ENCODE measurements at places on chromosomes 6 and 20.
A peak's percentile ranks its signal among the peaks of the same experiment; 100 is the strongest.

- DNase-seq: no peak
These were observed 22.3 kb downstream of the CAPN11 start for GRCh38 chr6:44180886-44181285.

DNA sequence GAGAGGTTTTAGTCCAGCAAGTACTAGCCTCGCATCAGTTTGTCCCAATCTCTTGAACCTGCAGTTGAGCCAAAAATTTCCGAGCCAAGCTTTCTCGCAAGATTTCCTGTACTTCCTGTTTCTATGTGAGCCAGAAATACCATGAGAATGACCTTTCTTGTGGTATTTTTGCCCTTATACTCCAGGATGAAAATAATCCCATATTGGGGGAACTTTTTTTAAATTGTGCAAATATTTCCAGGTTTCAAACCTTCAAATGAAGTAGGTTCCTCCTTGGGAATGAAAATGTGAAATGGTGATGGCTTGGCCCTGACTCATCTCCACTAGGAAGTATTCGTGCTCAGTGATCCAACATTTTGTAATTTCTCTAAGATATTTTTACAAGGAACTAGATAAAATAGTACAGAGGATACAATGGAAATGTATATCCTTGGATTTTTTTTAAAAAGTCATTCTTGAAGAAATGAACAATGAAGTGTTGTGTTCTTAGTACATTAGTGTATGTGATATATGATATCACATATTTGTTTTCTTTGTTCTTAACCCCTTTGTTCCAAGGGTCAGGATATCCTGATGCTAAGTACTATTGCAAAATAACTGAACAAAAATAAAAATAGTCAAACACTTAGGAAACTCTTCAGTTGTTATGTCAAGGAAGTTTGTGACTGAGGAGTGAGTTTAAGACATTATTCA lies 184.0 kb downstream of the PDE7B start:
- no peak for DNase-seq

DNA sequence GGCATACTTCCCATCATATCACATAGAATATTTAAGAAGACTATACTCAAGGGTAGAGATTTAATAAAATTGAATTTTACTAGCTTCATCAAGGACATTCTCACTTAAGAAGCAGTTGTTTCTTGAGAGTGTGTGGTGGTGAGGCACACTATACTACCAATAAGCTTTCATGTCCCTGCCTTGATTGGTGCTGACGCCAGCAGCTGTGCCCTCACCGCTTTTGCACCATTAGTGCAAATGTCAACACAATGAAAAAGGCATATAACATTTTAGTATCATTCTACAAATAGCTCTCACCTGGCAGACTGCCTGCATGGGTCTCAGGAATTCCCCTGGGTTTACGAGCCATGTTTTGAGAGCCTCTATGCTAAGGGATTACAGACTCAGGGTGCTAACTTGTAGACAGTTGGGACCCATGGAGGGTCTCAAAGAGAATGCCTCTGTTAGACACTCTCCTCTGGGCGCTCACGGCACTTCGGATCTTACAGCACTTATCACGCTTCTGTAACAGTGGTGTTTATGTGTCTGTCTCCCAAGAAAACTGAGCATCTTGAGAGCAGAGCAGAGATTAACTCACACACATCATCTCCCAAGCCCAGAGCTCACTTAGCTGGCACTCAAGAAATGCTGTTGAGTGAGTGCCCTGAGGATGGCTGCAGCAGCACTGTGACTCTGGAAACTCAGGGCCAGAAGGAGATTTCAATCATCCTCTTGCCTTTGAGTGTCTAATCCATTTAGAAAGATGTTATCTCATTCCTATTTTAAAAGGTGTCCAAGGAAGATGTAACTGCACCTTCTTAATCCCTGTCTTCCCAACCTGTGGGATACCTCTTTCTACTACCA lies 143.3 kb upstream of the GPR6 start:
- no peak for DNase-seq

DNA sequence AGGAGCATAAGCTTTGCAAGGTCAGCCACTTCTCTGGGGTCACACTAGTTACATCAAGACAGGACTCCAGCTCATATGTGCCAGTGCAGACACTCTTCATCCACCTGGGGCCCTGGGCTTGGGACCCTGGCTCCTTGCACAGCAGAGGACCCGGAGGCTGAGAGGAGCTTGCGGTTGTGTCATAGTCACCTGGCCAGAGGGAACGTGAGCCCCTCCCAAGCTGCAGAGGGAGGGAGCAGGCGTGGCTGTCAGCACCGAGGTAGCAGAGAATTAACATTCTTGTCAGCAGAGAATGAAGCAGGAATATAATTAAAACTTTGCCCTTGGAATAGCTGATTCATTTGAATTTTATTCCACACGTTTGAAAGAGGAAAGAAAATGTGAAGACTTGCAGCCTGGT lies 36.8 kb downstream of the BCAS4 start:
- DNase-seq: no peak

DNA sequence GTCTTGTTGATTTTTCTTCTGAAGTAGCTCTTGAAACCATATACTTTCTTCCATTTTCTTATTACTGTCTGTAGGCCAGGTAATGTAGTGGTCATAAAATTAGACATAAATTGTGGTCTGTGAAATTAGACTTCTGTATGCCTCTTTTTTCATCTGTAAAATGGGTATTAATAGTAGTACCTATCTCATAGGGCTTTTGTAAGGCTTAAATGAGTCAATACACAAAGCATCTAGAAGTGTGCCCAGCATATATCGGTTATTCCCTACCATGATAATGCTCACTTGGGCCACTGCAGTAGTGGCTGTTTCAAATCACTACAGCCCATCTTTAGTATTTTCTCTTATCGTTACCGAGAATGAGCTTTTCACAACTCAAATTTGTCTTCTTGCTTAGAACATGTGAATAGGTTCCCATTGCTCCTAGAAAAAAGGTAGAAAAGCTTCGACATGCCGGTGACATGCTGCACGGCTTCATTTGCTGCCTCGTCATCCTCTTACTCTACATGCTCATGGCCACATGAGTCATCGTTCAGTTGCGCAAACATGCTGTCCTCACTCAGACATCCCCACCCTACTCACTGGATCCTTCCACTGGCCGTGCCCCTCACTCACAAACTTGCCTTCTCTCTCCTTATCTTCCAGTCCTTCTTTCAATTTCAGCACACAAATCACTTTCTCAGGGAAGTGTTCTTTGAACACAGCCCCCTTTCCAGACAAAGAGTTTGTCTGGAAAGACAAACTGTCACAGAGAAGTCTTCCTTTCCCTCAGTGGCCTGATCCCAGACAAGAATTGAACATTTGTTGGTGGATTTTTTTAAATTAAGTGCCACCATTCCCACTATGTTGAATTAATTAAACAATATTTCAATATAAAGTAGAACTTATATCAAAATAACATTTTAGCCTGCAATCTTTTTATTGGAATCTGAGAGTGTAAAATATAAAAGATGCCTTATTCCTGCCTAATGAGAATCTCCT lies 32.2 kb upstream of the ERVFRD-1 start:
- no peak for DNase-seq

- DNase-seq: no peak
These were observed 1.5 kb downstream of the DLK2 start for GRCh38 chr6:43453831-43454230.

GRCh38 chr6:40968620-40969164 lies 70.3 kb downstream of the UNC5CL start:
- no peak for DNase-seq

GRCh38 chr20:59123678-59124255 lies 39.9 kb upstream of the ZNF831 start:
- DNase-seq: no peak

DNA sequence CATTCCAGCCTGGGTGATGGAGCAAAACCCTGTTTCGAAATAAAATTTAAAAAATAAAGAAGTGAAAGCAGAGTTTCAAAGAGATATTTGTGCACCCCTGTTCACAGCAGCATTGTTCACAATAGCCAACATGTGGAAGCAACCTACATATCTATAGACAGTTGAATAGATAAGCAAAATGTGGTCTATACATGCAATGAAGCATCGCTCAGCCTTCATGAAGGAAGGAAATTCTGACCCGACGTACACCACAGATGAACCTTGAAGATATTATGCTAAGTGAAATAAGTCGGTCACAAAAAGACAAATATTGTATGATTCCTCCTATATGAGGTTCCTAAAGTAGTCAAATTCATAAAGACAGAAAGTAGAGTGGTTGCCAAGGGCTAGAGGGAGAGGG lies 6.5 kb upstream of the NCOA6 start:
- DNase-seq: no peak

GRCh38 chr6:75142721-75143120 lies 63.1 kb downstream of the COL12A1 start:
- DNase-seq: no peak

GRCh38 chr6:10112871-10113549 lies 301.9 kb downstream of the TFAP2A start:
- DNase-seq: no peak

GRCh38 chr6:134381959-134382358 lies 64.0 kb upstream of the SGK1 start:
- DNase-seq: no peak

GRCh38 chr6:1796706-1797529 lies 187.2 kb downstream of the FOXC1 start:
- DNase-seq: no peak

DNA sequence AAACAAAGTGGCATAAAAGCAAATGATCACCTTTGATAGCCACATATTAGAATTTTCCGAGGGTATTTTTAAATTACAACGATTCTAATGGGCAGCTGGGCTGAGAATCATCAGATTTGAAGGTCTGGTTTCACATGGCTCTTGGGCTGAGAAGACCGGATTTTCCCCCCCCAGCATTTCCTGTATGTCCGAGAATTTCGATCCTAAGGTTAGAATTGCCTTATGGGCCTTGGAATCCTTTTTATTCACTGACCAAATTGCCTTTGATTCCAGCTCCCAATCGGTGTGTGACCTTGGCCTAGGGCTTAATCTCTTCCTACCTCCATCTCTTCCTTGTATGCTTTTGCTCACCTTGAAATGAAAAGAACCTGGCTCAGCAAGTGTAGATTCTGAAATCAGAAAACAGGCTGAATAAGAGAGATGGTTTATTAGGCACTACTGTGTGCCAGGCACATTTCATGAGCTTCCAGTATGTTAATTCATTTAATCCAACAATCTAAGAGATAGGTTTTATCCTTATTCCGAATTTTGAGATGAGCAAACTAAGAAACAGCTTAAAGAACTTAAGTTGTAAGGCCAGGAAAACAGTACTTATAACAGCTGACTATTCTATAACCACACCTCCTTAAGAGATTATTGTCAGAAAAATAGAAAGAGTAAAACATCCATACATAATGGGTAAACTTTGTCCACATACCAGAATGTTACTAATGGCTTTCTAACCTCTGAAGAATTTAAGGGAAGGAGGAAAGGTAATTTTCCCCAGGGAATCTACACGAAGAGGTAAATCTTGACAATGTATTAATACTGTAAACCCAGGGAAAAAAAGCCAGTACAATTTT lies 39.4 kb downstream of the HFE start:
- no peak for DNase-seq

GRCh38 chr20:44111712-44112335 lies 75.2 kb downstream of the JPH2 start:
- DNase-seq: no peak

GRCh38 chr6:45702849-45703739 lies 312.6 kb downstream of the CLIC5 start:
- DNase-seq: no peak

GRCh38 chr6:51289041-51289440 lies 470.4 kb downstream of the TFAP2B start:
- DNase-seq: no peak

DNA sequence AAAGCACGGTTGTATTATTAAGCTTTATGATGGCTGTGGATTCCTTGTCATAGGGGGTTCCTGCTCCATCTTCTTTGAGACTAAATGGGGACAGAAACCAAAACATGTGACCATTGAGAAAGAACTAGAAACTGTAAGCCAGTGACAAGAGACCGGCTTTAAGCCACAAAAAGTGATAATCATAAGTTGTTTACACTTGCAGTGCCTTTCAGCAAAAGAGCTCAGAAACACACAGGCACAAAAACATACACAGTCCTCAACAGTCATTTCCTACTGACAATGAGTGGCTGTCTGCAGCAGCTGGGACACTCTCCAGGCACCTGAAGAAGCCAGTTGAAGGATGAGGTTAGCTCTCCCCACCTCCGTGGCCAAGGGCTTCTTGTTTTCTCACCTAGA lies 20.0 kb upstream of the UBE2J1 start:
- DNase-seq: no peak

- no peak for DNase-seq
These were observed 154.8 kb downstream of the PDSS2 start for GRCh38 chr6:107304421-107305025.

GRCh38 chr6:90194371-90194841 lies 102.2 kb downstream of the BACH2 start:
- DNase-seq: no peak

DNA sequence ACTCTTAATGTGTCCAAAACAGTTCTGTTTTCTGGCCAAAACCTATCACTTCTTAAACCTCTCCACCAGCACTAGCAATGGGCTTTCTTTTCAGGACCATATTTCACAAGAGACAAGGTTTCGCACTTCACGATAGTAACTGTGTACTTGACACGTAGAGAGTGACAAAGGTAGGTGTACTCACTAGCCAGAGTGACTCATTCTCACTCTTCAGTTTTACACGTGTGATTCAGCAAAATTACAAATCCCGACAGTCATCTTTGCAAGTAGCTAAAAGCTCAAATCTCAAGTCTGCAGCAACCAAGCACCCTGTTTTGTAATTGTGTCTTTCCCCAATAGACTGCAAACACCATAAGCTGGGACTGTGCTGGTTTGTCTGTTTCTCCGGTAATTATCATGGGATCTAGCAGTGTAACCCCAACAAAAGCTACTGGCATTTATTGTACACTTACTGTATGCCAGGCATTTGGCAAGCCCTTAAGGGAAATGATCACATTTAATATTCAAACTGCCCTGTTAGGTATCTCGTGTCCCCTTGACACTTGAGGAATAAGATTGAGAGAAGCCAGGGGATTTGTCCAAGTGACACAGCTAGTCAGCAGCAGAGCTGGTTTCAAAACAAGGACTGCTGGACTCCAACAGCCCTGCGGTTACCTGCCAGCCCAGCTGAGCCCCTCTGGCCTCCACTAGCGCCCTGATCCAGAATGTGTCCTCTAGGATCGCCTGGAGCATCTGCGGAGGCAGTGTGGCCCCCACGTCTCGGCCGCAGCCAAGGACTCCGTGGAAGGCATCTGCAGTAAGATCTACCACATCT lies 9.9 kb downstream of the PCIF1 start:
- peak; percentile 66 for DNase-seq

GRCh38 chr6:27049863-27050781 lies 197.4 kb upstream of the PRSS16 start:
- DNase-seq: no peak
